Renal cortex interstitium (tissue), 15 donors: ENCODE measurements at places on chromosomes 5 and 9.

- no peak for DNase-seq
Observed at GRCh38 chr5:134437340-134437846, 25.7 kb upstream of the CDKN2AIPNL start.

- DNase-seq = no peak
Observed at GRCh38 chr9:112894041-112894440, 3.4 kb upstream of the SLC46A2 start.

GRCh38 chr9:131997779-131998178 is 81.9 kb downstream of the MED27 start:
- DNase-seq = no peak

- no peak for DNase-seq
Observed at GRCh38 chr9:92378865-92379560, 25.4 kb downstream of the OGN start.

DNA sequence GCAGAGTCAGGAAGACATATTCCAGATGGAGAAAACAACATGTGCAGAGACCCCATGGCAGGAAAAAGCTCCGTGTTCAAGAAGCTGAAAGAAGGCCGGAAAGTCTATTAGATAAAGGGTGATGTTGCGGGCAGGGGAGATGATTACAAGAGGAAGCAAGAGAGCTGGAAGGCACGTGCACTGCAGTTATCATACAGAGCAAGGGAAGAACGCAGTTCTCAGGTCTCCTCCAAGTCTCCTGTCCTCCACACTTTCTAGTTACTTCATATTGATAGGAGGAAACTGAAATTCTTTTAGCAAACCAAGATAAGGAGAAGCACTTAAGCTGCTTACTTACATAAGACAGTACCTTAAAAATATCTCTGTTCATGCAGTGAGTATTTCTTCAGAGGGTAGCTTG is 58.3 kb upstream of the PLPP6 start:
- no peak for DNase-seq

- no peak for DNase-seq
Observed at GRCh38 chr9:69943148-69943806, 100.4 kb upstream of the MAMDC2 start.
